Aorta (tissue), 5 donors: ENCODE measurements at places on chromosomes 16 and 17. TPM values are rescaled to one million over a fixed set of nuclear protein-coding genes. Genes with fewer than 3 reads are reported as not detected.

The CACNG3 gene
- not detected for total RNA-seq

The SLC52A1 gene
- total RNA-seq: not detected

The CTRB2 gene
- 11.6 TPM for total RNA-seq

The GFAP gene
- total RNA-seq: 2.3 TPM

The ZP2 gene
- not detected for total RNA-seq

The HBQ1 gene
- total RNA-seq: not detected

The DNAI2 gene
- total RNA-seq: not detected

GRCh38 chr16:30395155-30395991 is at the start of gene ZNF48:
TSS of gene ZNF48 (plus strand) at chr16:30395420. CDS start at chr16:30395795, 375 bp downstream.
- H3K4me1 ChIP-seq: no peaks in the 10 kb centered on the region
- DNase-seq: peak; percentile 95
- H3K27ac ChIP-seq: no peak within 1 kb of the TSS
- no peaks in the 10 kb centered on the region for H3K36me3 ChIP-seq

- H3K27me3 ChIP-seq: no peaks in the 10 kb centered on the region
- no peak for DNase-seq
- no peaks in the 10 kb centered on the region for H3K4me1 ChIP-seq
- H3K27ac ChIP-seq: no peak overlapping the region
- no peaks in the 10 kb centered on the region for H3K36me3 ChIP-seq
Measured at GRCh38 chr17:67821871-67822367, 3.4 kb upstream of the BPTF start.

DNA sequence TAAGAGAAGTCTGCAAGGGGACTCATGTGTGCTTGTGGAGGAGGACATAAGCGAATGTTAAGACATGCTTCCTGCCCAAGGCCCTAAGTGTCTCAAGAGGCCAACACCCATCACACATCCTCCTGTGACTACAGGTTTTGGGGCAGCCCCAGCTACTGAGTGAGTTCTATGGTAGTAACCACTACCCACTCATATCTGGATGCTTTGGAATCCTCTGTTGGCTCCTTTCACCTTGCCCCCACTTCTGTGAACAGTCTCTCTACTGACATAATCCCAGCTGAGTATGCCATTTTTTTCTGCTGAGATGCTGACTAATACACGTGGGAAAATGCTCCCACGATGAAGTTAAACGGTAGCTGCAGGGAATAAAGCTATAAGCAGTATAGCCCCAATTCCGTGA is 153.5 kb downstream of the VPS53 start:
- H3K4me3 ChIP-seq: no peak overlapping the region
- H3K27me3 ChIP-seq: no peaks in the 10 kb centered on the region
- H3K36me3 ChIP-seq: no peaks in the 10 kb centered on the region
- H3K4me1 ChIP-seq: no peaks in the 10 kb centered on the region
- no peak for DNase-seq
- H3K27ac ChIP-seq: no peak overlapping the region

- H3K4me1 ChIP-seq: no peaks in the 10 kb centered on the region
- no peaks in the 10 kb centered on the region for H3K27me3 ChIP-seq
Measured at GRCh38 chr16:381012-381788, 578 bp downstream of the PGAP6 start.

DNA sequence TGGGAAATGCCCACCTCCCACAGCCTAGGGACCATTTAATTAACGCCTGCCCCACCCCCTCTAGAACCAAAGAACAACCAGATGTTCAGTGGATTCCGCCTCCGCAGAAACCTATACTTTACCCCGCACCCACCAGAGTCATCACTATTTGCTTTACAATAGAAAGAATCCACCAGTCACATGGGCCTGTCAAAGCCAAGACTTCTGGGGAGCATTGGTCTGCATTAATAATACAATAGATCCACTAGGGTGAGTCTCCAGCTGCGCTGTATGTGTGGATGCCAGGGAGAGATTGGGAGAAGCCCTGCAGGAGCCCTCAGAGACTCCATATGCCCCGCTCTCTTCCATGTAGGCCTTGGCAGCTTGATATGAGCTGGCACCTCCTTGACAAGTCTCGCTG is 31.3 kb downstream of the CLEC19A start:
- H3K27ac ChIP-seq: no peak overlapping the region
- H3K27me3 ChIP-seq: no peaks in the 10 kb centered on the region
- DNase-seq: no peak
- H3K36me3 ChIP-seq: no peaks in the 10 kb centered on the region
- H3K4me1 ChIP-seq: no peaks in the 10 kb centered on the region
- H3K4me3 ChIP-seq: no peak overlapping the region

GRCh38 chr17:36459045-36459444 is 27.4 kb upstream of the ZNHIT3 start:
- no peak overlapping the region for H3K4me3 ChIP-seq
- no peaks in the 10 kb centered on the region for H3K36me3 ChIP-seq
- DNase-seq: no peak
- no peaks in the 10 kb centered on the region for H3K27me3 ChIP-seq
- H3K4me1 ChIP-seq: no peaks in the 10 kb centered on the region
- no peak overlapping the region for H3K27ac ChIP-seq

GRCh38 chr16:71526111-71526631 is at the start of gene CHST4:
TSS of gene CHST4 (plus strand) at chr16:71526426. CDS start at chr16:71536678, 10,252 bp downstream.
- DNase-seq: no peak
- no peak within 1 kb of the TSS for H3K4me3 ChIP-seq
- no peaks in the 10 kb centered on the region for H3K27me3 ChIP-seq

DNA sequence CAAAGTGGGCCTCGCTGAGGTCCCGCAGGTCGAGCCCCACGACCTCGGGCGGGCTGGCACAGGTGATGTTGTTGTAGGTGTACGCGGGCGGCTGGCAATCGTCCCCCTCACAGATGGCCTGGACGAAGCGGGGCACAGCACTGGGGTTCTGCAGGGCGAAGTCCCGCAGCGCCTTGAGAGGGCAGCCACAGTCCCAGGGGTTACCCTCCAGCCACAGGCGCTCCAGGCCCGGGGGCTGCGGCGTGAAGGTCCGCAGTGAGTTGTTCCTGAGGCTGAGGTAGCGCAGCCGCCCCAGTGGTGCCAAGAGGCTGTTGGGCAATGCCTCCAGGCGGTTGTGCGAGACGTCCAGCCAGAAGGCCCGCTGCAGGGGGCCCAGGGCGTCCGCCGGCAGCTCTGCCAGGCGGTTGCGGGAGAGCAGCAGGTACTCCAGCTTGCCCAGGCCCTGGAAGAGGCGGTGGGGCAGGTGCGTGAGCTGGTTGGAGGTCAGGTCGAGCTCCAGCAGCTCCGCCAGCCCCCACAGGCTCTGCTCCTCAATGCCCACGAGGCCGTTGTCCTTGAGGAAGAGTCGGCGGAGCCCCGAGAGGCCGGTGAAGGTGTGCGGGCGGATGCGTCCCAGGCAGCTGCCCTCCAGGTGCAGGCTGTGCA is 2.8 kb downstream of the IGFALS start:
- H3K4me3 ChIP-seq: no peak overlapping the region
- no peaks in the 10 kb centered on the region for H3K4me1 ChIP-seq
- H3K27ac ChIP-seq: no peak overlapping the region
- no peaks in the 10 kb centered on the region for H3K27me3 ChIP-seq
- DNase-seq: peak; percentile 61
- H3K36me3 ChIP-seq: no peaks in the 10 kb centered on the region

GRCh38 chr17:51346218-51346982 is 86.1 kb downstream of the UTP18 start:
- no peaks in the 10 kb centered on the region for H3K27me3 ChIP-seq
- DNase-seq: no peak
- H3K36me3 ChIP-seq: no peaks in the 10 kb centered on the region
- H3K4me3 ChIP-seq: no peak overlapping the region
- no peaks in the 10 kb centered on the region for H3K4me1 ChIP-seq

DNA sequence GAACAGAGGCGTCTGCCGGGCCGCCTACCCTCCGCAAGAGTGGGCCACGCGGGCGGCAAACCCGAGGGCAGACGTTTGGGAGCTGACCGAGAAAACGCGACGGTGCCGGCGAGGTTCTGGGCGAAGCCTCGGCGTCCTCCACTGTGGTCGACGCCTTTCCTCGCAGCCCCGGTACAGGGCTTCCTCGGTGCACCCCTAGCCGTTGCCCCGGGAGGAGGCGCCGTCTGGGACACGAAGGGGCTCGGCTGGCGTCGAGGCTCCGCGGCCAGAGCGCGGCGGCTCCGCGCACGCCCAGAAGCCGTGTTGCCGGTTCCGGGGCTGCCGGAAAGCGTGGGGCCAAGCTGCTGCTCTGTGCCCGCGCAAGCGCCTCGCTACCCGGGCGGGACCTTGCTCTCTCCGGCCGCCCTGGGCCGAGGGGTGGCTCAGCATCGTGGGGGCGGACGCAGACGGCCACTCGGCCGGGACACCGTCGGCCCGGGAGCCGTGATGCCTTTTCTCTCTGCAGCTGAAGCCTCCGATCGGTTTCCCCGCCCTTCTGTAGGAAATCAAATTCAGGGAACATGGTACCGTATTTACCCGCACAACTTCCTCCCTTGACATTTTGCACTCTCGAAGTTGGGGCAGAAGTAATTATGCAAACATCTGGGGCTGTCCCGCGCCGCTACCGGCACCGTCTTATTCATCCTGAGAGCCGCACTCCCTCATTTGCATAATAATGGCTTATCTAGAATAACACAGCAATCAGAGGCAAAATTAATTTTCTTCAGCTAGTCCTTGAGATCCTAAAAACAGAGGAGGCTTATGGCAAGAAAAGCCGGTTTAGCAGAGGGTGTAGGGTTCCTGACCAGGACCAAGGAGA is 7.3 kb upstream of the CBX8 start:
- H3K4me1 ChIP-seq: no peaks in the 10 kb centered on the region
- no peak for DNase-seq
- no peak overlapping the region for H3K27ac ChIP-seq
- no peak overlapping the region for H3K4me3 ChIP-seq
- no peaks in the 10 kb centered on the region for H3K36me3 ChIP-seq

DNA sequence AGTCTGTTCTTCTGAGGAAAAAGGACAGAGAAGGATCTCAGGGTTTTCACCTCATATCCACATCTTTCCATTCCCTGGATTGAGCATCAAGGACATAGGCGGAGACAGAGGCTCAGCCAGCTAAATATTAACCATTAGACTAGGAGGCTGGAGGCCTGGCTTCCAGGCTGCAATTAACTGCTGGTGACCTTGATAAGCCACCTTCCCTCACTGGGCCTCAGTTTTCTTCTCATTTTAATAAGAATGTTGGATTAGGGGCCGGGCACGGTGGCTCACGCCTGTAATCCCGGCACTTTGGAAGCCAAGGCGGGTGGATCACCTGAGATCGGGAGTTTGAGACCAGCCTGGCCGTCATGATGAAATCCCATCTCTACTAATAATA is 25.6 kb upstream of the CNOT1 start:
- H3K27me3 ChIP-seq: no peaks in the 10 kb centered on the region
- no peak overlapping the region for H3K4me3 ChIP-seq
- no peak for DNase-seq
- no peaks in the 10 kb centered on the region for H3K4me1 ChIP-seq

DNA sequence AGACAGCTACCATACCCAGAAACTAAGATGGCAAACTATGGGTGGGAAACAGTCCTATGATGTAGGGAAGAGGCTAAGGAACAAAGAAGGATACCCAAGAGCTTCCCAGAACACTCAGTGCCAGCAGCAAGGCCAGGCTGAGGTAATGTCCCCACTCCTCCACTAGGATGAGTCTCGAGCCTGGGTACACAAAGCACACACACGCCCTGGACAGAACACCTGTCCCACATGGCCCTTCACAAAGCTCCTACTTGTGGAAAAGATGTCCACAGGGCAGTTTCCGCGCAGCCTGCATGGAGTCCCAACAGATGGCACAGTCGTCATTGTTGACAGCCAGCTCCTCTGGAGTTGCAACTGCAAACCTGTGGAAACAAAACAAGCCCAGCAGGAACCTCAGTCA is 23.9 kb downstream of the AMFR start:
- no peak overlapping the region for H3K4me3 ChIP-seq
- H3K27me3 ChIP-seq: no peaks in the 10 kb centered on the region
- H3K27ac ChIP-seq: no peak overlapping the region
- H3K4me1 ChIP-seq: no peaks in the 10 kb centered on the region
